Activated naive CD4-positive, alpha-beta T cell treated with anti-CD3 and anti-CD28 coated beads for 36 hours (primary cell): ENCODE measurements at places on chromosomes 12 and 14. TPM values are rescaled to one million over a fixed set of nuclear protein-coding genes. Genes with fewer than 3 reads are reported as not detected.

GRCh38 chr14:103247169-103247606, 86.8 kb upstream of the EIF5 start:
- H3K27me3 ChIP-seq = peaks cover 29% of the 10 kb centered on the region
- no peak overlapping the region for H3K4me3 ChIP-seq
- H3K36me3 ChIP-seq = no peaks in the 10 kb centered on the region
- no peaks in the 10 kb centered on the region for H3K4me1 ChIP-seq
- DNase-seq = no peak

GRCh38 chr14:91063119-91063518, 2.7 kb upstream of the RPS6KA5 start:
- H3K4me1 ChIP-seq = peaks cover 63% of the 10 kb centered on the region
- no peaks in the 10 kb centered on the region for H3K36me3 ChIP-seq
- no peaks in the 10 kb centered on the region for H3K27me3 ChIP-seq

DNA sequence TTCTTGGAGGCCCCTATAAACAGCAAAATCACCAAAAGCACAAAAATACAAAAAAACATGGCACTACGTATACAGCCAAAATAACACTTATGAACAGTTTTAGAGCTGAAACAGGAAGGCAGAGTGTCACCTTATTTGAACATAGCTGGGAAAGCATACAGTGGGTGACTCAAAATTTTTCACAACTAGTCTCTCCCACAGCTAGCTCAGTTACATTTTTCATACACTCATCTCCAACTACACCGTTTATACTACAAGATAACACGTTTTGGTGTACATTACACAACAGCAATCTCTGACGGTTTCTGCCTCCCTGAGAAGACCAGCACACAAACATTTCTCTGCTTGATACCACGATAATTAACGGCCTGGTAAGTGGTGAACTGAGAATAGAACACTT, 2.9 kb downstream of the RAD52 start:
- H3K36me3 ChIP-seq = peaks cover 17% of the 10 kb centered on the region
- peak overlapping the region; percentile 38 for H3K27ac ChIP-seq
- no peak for DNase-seq

- no peak overlapping the region for H3K4me3 ChIP-seq
- peaks cover 59% of the 10 kb centered on the region for H3K36me3 ChIP-seq
- no peak overlapping the region for H3K27ac ChIP-seq
- no peaks in the 10 kb centered on the region for H3K4me1 ChIP-seq
- DNase-seq = no peak
- no peaks in the 10 kb centered on the region for H3K27me3 ChIP-seq
Observed at GRCh38 chr12:132723015-132723763, 12.5 kb downstream of the PGAM5 start.

- no peak overlapping the region for H3K27ac ChIP-seq
- DNase-seq = no peak
- H3K4me1 ChIP-seq = no peaks in the 10 kb centered on the region
- no peaks in the 10 kb centered on the region for H3K36me3 ChIP-seq
- no peaks in the 10 kb centered on the region for H3K27me3 ChIP-seq
Observed at GRCh38 chr14:22416193-22416592, 172.8 kb downstream of the DAD1 start.

- peaks cover 2% of the 10 kb centered on the region for H3K27me3 ChIP-seq
- H3K27ac ChIP-seq = no peak overlapping the region
- no peak for DNase-seq
- no peaks in the 10 kb centered on the region for H3K4me1 ChIP-seq
Observed at GRCh38 chr12:124034297-124034696, 61.3 kb downstream of the ZNF664 start.

- H3K27me3 ChIP-seq = peaks cover 10% of the 10 kb centered on the region
- no peak overlapping the region for H3K27ac ChIP-seq
- DNase-seq = no peak
- no peaks in the 10 kb centered on the region for H3K4me1 ChIP-seq
- H3K4me3 ChIP-seq = no peak overlapping the region
Observed at GRCh38 chr14:100665511-100666032, 61.1 kb upstream of the DLK1 start.

Gene CD163L1
- not detected for total RNA-seq

Gene IL26
- total RNA-seq = 0.33 TPM

Gene APOF
- total RNA-seq = not detected

Gene CYP46A1
- 0.12 TPM for total RNA-seq

GRCh38 chr14:77638771-77639171, 22.3 kb upstream of the SPTLC2 start:
- no peak for DNase-seq
- no peaks in the 10 kb centered on the region for H3K36me3 ChIP-seq
- H3K27me3 ChIP-seq = no peaks in the 10 kb centered on the region
- no peak overlapping the region for H3K4me3 ChIP-seq
- H3K4me1 ChIP-seq = peaks cover 17% of the 10 kb centered on the region
- H3K27ac ChIP-seq = no peak overlapping the region

DNA sequence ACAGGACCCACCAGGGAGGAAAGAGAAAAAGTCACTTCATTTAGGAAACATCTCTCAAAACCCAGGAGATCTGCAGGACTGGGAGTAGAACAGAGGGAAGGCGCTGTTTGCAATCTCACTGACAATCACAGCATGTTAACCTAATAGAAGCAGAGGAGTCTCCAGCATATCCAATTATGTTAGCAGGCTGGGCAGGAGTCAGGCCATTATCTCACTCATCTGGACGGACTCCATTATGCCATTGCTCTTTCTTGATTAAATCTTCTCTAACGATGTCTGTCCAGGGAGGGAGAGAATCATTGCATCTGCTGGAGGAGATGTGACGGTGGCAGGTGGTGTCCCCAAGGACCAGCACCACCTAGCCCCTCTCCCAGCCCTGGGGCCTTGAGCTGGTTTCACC, 203.8 kb upstream of the SFSWAP start:
- H3K36me3 ChIP-seq = no peaks in the 10 kb centered on the region
- no peak overlapping the region for H3K27ac ChIP-seq
- H3K4me3 ChIP-seq = no peak overlapping the region
- DNase-seq = no peak

DNA sequence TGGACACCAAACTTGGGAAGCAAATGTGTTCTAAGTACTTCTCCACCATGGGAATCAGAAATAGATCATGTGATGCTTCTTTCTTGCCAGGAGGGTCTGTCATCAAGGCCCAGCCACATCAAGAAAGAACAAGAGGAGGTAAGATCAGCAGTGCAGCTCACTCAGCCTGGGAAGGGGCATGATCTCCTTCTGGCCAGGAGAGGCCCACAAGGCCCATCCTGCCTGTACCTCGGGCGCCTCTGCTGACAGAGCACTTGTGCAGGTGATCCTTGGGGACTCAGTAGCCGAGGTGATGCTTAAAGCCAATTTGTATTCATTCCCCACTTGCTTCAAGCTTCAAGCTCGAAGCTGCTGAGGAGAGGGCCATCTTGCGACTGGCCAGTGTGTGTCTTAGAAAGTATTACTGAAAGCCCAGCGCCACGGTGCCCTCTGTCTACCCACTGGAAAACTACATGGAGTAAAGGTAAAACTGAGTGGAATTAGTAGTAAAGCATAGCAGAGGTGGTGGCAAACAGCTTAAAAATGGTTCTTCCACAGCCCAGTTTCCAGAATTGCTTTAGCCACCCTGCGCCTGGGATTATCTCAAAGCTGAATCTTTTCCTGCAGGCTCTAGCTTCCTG, 26.2 kb downstream of the RTRAF start:
- peaks cover 11% of the 10 kb centered on the region for H3K36me3 ChIP-seq
- no peak overlapping the region for H3K27ac ChIP-seq
- DNase-seq = peak; percentile 23
- peaks cover 8% of the 10 kb centered on the region for H3K4me1 ChIP-seq
